ENCODE measurements at places on chromosomes 7 and 10. TPM values are rescaled to one million over a fixed set of nuclear protein-coding genes. Genes with fewer than 3 reads are reported as not detected.

The ACSL5 gene
- 0.32 TPM for total RNA-seq

The LRMDA gene
- 4.2 TPM for total RNA-seq

The OPN1SW gene
- not detected for total RNA-seq

The LIPJ gene
- not detected for total RNA-seq

The PIK3CG gene
- total RNA-seq: not detected

The ZNF138 gene
- 3.3 TPM for total RNA-seq

The CALU gene
- 118 TPM for total RNA-seq

The ATRNL1 gene
- total RNA-seq: 0.78 TPM

The ARHGEF35 gene
- total RNA-seq: 0.26 TPM

The LIPM gene
- not detected for total RNA-seq

The CRYGN gene
- total RNA-seq: not detected

The SUV39H2 gene
- total RNA-seq: 20.2 TPM

The MRPL43 gene
- total RNA-seq: 97.8 TPM

The RADIL gene
- 2.7 TPM for total RNA-seq

The TMED4 gene
- 49.6 TPM for total RNA-seq

The GATA3 gene
- 4.0 TPM for total RNA-seq

The ASL gene
- total RNA-seq: 18.5 TPM

Measured in A549 treated with RU486 at 1 μM for 4 hours (cell line).